Activated naive CD4-positive, alpha-beta T cell treated with anti-CD3 and anti-CD28 coated beads, Interleukin-2, amount 10 ng/mL, durations not matched to agents 7 days and 5 days (primary cell): ENCODE measurements at places on chromosomes 13 and 19.
A peak's percentile ranks its signal among the peaks of the same experiment; 100 is the strongest.

DNA sequence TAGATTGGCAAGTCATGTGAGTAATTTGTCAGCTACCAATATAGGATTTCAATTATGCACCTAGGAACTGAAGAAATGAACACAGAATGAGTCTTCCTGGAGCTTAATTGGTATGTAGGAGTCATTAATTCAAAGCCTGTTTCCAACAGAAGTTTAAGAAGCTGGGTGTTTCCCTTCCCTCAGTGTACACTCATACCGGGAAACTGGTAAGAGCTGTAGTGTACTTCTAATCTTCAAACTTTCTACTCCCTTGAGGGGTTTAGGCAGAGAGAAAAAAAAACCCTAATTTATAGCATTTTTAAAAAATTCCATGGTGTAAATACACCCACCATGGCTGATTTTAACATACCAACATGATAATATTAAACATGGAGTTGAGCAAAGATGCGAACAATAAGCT is 665.7 kb upstream of the SLITRK5 start:
- no peak for DNase-seq

DNA sequence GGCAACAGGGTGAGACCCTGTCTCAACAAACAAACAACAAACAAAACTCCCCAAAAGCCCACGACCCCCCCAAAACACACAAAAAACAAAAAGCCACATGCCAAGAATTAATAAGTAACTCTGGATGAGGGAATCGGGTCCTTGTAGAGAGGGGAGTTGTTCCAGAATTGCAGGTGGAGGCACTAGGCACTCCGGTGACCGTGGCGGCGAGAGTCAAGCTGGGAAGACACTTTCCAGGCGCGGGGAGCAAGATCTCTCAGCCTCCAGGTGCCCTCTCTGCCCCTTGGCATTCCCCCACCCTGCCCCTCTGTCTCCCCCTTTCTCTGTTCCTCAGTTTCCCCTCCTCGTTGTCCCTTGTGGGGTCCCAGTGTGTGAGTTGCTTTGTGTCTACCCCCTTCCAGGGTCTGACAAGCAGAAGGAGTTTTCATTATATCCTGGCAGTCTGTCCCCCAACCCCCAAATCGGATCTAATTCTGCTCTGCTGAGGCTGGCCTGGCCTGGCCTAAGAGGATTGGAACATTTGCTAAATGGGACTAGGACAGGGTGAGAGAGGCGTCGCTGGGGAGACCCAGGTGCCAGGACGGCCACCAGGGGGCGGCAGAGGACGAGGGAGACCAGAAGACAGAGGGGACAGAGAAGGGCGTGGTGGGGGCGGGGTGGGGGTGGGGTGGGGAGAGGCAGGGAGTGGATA is 8.3 kb upstream of the CRX start:
- peak; percentile 85 for DNase-seq

DNA sequence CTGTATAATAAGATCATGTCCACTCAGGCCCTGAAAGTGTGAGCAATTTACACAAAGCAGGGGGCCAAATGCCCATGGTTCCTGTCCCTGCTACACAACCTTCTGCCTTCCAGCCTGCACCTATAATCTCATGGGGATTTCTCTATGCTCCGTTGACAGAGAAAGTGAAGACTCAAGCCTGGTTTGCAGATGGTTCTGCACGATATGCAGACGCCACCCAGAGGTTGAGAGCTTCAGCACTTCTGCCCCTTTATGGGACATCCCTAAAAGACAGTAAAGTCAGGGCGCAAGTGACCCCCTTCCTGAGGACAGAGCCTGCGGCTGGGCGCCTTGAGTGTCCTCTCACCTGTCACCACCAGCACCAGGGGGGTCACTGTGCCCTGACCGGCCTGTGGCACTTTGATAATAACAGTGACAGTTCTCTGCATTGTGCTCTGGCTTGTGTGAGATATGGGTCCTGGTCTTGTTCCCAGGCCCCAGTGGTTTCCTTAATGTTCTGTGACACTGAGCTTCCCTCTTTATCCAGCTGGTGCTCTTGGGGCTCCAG is 15.1 kb downstream of the LILRA5 start:
- no peak for DNase-seq

DNA sequence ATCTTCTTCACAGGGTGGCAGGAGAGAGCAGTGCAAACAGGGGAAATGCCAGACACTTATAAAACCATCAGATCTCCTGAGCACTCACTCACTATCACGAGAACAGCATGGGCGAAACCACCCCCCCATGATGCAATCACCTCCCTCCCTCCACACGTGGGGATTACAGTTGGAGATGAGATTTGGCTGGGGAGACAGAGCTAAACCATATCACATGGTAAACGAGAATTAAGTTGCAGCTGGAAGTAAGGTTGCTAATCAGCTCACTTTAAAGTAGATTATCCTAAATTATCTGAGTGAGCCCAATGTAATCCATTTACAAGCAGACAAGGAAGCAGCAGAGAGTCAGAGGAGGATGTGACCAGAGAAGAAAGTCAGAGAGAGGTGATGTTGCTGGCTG is 102.2 kb upstream of the IPO5 start:
- DNase-seq = no peak

GRCh38 chr13:39982745-39983144 is 327.3 kb downstream of the COG6 start:
- no peak for DNase-seq

- DNase-seq = no peak
These were observed 13.0 kb downstream of the CIC start for GRCh38 chr19:42281827-42282762.

- DNase-seq = no peak
These were observed 493 bp upstream of the LHFPL6 start for GRCh38 chr13:39603424-39603947.

GRCh38 chr13:105363261-105364190 is 1171.9 kb downstream of the EFNB2 start:
- no peak for DNase-seq

DNA sequence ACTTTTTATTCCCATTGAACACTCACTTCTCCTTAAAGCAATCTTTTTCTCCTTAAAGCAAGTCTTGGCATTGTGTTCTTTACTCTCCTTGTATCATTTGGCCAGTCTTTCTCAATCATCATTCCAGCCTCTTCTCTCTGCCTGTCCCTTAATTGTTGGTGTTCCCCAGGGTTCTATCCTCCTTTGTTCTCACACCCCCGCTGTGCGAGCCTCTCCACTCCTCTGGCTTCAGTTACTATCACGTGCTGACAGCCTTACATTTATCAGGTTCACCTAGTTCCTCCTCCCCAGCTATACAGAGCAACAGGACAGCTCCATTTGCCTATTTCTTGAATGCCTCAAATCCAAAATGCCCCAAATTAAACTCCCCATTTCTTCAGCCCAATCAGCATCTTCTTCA is 24.6 kb downstream of the CYSLTR2 start:
- no peak for DNase-seq

DNA sequence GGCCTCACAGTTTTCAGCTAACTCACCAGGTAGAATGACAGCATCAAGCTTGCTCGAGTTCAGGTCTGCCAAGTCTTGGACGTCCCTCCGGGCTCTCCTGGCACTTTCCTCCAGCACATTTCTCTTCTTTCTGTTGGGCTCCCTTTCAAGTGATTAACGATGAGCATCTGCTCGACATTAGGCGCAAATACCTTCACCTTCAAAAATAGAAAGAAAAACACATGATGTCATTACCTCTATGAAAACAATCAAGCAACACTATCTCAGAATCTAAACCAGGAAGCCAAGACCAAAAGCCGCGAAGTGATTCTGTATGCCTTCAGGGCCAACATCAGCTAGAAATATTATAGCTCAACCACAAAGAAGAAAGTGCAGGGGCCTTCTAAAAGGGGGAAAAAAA is 15.4 kb upstream of the CLN5 start:
- DNase-seq = peak; percentile 29

GRCh38 chr13:73991884-73992283 is 142.3 kb downstream of the KLF12 start:
- DNase-seq = no peak

DNA sequence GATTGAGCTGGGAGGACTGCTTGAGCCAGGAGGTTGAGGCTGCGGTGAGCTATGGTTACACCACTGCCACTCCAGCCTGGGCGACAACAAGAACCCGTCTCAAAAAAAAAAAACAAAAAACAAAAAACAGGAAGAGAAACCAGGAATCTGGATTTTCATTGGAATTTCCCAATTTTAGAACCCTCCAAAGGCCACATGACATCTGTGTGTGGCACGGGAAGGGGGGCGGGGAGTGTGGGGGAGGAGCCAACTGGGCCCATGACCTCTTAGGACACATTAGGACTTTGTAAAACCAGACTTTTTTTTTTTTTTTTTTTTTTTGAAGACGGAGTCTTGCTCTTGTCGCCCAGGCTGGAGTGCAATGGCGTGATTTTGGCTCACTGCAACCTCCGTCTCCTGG is 21.2 kb upstream of the MYDGF start:
- no peak for DNase-seq

DNA sequence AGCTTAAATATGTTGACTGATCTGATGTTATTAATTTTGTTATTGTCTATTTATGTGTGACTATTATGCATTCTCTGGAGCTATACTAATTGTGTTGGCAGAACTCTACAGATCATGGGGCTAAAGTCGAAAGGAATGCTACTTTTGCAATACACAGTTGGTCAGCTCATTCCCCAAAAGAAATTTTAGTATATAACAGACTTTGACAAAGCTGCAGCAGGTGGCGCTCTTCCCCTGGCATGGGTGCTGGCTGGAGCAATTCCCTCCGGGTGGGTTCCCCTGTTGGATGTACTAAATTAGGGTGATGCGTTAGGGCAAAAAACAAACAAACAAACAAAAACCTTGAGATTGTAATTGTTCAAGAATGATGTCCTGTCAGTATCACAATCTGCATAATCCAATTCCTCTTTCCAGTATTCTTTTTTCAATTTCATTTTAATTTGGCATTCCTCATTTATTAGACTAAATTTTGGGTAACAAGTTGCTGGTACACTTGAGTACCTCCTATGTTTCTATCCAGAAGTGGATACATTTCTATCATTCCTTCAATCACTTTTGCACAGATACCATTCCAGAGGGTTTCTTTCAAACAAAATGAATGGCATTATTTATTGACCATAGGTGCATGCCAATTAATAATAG is 322.8 kb upstream of the EDNRB start:
- peak; percentile 43 for DNase-seq

GRCh38 chr19:45351401-45351952 is 10.9 kb downstream of the KLC3 start:
- DNase-seq = no peak

DNA sequence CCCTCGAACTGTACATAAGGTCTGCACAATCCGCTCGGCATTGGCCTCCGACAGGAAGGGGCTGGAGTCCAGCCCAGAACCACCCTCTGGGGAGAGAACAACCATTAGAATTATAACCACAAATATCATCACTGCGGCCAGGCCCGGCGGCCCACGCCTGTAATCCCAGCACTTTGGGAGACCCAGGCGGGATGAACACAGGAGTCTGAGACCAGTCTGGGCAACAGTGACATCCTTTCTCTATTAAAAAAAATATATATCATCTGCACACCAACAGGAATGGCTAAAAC is 11.4 kb downstream of the COQ8B start:
- no peak for DNase-seq

DNA sequence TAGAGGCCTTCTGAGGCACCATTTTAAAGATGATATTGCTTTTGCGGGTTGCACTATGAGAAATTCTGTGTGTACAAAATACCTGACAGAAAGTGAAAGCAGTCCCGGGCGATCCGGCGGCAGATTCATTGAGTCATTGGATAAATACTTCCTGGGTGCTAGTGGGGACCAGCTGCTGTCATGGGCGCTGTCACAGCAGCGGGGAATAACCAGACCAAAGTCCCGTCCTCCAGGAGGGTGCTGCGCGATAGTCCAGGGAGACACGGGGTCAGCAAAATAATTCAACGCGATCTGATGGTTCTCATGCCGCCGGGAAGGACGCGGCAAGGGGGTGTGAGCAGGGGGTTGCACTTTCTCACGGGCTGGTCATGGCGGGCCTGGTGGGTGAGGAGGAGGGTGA is 13.5 kb downstream of the ZFR2 start:
- DNase-seq = no peak

DNA sequence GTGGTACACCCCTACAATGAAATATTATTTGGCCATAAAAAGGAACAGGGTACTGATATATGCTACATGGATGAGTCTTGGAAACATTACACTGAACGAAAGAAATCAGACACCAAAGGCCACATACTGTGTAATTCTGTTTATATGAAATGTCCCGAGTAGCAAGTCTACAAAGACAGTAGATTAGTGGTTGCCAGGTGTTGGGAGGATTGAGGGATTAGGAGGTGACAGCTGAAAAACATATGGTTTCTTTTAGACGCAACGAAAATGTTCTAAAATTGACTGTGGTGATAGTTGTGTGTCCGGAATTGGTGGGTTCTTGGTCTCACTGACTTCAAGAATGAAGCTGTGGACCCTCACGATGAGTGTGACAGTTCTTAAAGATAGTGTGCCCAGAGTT is 35.1 kb downstream of the IL17D start:
- no peak for DNase-seq

DNA sequence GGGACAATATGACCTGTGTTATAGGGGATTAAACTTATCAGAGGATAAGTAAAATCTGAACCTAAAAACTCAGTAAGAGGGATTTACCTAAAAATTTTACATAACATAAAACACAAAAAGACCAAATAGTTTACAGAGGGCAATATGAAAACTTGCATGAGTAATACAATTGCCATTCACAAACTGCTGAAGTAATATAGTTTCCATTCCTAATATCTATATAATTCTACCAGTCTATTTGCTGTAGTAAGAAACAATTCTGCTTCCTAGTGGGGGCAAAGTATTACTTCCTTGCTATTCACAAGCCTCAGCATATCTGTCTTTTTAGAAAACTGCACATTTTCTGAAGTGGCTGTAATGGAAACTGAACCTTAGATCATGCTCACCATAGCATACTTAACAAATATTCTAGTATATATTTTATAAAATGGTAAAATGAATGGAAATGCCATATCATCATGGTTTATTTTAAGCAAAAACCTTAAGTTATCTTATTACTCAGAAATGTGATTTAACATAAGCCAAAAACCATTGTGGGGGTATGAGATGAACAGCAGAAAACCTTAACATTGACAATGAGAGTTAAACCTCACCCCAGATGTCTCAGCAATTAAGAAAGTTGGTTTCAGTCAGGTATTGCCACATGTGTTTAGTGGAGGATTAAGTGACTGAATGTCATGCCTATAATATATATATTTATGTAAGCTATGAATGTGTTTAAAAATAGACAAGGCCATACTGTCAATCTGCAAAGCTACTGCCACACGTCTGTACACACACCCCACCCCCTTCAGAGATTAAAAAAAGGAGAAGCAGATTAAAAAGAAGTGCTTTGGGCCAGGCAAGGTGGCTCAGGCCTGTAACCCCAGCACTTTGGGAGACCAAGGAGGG is 136.8 kb downstream of the MIPEP start:
- DNase-seq = no peak
